ENCODE measurements at places on chromosomes 6 and 20.

- DNase-seq = no peak
Measured at GRCh38 chr20:38640521-38640920, 38.9 kb downstream of the ARHGAP40 start.

DNA sequence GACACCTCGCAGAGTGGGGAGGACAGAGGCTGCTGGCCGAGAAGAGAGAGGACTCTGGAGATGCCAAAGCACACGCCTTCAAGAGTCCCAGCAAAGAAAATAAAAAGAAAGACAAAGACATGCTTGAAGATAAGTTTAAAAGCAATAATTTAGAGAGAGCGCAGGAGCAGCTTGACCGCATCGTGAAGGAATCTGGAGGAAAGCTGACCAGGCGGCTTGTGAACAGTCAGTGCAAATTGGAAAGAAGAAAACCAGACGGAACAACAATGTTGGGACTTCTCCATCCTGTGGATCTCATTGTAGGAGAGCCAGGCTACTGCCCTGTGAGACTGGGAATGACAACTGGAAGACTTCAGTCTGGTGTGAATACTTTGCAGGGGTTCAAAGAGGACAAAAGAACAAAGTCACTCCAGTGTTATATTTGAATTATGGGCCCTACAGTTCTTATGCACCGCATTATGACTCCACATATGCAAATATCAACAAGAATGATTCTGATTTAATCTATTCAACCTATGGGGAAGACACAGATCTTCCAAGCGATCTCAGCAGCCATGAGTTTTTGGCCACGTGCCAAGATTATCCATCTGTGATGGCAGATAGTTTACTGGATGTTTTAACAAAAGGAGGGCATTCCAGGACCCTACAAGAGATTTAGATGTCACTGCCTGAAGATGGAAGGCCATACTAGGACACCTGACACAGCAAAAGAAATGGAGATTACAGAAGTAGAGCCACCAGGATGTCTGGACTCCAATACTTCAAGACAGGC is 52.2 kb downstream of the REV3L start:
- no peak for DNase-seq

DNA sequence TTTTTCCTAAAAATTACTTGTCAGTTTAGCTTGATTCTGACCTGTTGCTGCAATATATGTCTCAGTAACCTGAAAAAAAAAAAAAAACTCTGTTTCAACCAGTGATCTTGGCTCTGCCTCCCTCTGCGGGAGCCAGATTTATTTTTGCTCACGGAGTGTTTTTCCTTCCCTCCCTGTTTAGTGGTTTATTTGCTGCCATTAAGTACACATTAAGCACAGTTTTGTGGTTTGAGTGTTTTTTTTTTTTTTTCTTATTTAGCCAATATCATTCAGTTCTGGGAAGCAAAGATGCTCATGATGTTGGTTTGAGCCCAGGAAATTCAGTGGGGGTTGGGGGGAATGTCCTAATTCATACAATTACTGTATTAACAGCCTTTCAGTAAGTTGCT is 110.1 kb upstream of the GPR6 start:
- DNase-seq = no peak

DNA sequence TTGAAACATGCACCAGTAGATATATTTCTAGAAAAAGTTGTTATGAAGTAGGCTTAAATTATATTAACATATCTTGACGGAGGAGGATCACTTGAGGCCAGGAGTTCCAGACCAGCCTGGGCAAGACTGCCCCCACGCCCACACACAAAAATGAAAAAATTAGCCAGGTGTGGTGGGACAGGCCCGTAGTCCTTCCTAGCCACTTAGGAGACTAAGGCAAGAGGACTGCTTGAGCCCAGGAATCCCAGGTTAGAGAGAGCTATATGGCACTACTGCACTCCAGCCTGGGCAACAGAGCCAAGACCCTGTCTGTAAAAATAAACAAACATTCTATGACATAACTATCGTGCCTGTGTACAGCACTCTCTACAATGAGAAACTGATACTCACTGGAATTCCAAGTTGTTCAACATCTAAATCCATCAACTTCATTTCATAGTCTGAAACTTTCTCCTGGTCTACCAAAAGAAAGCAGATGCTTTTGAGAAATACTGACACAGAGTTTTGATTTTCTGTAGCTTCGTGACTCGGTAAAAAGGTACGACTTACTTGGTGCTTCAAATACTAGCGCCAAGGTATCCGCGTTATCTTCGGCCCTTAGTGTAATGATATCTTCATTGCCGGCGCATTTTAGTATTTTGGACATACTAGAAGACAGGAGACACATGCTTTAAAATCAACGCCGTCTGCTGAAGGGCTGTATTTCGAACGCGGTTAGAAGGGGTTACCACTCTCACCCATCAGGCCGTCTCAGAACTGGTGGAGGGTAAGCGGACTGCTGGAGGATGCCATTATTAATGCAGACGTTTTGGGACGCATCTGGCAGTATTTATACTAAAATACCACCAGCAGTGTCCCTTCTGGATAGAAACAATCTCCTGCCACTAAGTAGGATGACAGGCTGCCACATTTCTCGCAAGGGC is 1.3 kb downstream of the PCNA start:
- no peak for DNase-seq

Measured in coronary artery (tissue), 2 donors.